ENCODE measurements at places on chromosomes 2 and 18.
A peak's percentile ranks its signal among the peaks of the same experiment; 100 is the strongest.

- DNase-seq, result no peak
These were observed 79.3 kb upstream of the STPG4 start for GRCh38 chr2:47234456-47234855.

DNA sequence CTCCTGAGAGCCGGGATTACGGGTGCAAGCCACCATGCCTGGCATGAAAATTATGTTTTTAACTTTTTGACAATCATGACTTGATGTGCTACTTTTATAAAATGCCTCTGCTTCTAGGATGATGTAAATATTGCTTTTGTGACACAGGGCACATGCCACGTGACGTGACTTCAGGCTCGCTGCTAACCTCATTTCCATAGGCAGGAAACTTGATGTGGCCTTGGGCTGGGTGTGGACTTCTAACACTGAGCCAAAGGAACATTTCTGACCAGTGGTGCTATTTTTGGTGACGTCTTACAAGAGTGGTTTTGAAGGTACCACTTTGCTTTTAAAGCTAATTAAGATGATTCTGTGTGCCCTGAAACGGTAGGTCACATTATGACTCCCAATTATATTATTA, 34.2 kb upstream of the THOC1 start:
- no peak for DNase-seq

- no peak for DNase-seq
These were observed 23.1 kb downstream of the PDCD1 start for GRCh38 chr2:241835611-241836010.

DNA sequence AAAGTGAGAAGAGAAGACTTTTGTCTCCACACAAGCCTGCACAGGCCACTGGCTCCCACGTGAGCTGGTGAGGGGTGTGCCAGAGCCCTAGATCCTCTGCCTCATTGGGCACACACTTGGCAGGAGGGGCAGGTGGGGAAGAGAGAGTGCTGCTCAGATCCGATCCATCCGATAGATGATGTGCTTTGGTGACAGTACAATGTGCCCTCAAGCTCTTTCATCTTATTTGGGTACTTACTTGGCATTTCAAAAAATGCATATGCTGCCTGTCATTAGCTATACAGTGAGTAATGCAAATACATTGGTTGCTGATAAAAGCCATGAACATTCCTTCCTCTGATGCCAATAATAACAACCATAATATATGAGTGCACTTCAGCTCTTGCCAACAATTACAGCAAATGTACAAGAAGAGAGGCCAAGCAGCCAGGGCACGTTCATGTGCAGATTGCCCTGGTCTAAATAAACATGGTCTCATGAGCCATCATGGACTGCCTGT, 255.3 kb downstream of the VAPA start:
- DNase-seq, result no peak

DNA sequence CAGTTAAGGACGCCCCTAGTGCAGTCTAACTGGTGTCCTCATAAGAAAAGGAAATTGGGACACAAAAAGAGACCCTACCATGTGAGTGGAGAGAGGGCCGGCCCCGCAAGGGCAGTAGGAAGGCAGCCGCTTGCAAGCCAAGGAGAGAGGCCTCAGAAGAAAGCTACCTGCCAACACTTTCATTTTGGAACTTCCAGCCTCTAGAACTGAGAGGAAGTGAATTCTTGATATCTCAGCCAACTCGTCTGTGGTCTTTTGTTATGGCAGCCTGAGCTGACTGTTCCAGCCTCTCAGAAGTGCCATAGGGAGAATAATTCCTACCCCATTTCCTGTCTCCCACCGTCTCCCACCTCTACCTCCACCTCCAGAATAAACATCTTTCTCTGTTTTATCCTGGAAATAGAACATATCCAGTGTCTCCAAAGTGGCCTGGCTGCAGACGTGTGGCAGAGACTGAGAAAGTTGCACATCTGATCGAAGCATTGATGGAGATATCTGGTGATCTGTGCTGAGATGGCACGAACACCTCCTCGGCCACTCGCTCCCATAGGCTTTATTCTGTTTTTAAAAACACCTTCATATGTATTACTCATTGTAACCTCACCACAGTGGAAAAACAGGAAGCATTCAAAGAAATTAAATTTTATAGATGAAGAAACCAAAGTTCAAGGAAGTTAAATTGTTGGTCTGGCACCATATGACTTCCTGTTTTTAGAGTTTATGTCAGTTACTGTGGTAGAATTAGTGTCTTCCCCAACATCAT, 39.5 kb upstream of the MARCO start:
- DNase-seq, result peak; percentile 5

Measured in globus pallidus (tissue), 1 donor.